ENCODE measurements at places on chromosomes 6 and 20. TPM values are rescaled to one million over a fixed set of nuclear protein-coding genes. Genes with fewer than 3 reads are reported as not detected.

SLC22A16 gene
- total RNA-seq: not detected

ACSS2 gene
- 38.5 TPM for total RNA-seq

RIN2 gene
- 139 TPM for total RNA-seq

EDN1 gene
- total RNA-seq: 0.88 TPM

SAMD5 gene
- total RNA-seq: 1.1 TPM

GABRR2 gene
- 0.14 TPM for total RNA-seq

TEAD3 gene
- 26.9 TPM for total RNA-seq

EPM2A gene
- total RNA-seq: 9.3 TPM

CEBPB gene
- 88.4 TPM for total RNA-seq

PSORS1C1 gene
- 1.3 TPM for total RNA-seq

BRD2 gene
- 153 TPM for total RNA-seq

DLL1 gene
- total RNA-seq: 0.86 TPM

ATXN1 gene
- 37.4 TPM for total RNA-seq

TAAR6 gene
- total RNA-seq: not detected

UST gene
- 18.4 TPM for total RNA-seq

CCN6 gene
- not detected for total RNA-seq

PBOV1 gene
- not detected for total RNA-seq

TSPO2 gene
- total RNA-seq: not detected

CASS4 gene
- total RNA-seq: under 0.01 TPM
